ENCODE measurements at places on chromosomes 2 and 18.

DNA sequence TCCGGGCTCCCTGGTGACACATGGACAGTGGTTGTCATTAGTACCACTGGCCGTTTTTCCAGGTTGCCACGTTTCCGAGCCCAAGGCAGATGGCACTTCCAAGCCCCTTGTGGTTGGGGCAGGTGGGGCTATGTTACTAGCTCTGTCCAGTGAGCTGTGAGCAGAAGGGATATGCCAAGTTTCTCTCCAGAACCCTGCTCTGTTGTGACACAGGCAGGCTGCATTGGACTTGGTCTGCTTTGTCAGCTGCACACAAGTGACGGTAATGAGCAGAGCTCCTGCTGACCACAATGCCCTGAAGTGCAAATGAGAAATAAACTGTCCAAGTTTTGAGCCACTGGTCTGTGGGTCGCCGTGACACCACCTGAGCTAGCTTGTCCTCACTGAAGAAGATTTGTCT lies 118.8 kb downstream of the GYPC start:
- no peak for DNase-seq

DNA sequence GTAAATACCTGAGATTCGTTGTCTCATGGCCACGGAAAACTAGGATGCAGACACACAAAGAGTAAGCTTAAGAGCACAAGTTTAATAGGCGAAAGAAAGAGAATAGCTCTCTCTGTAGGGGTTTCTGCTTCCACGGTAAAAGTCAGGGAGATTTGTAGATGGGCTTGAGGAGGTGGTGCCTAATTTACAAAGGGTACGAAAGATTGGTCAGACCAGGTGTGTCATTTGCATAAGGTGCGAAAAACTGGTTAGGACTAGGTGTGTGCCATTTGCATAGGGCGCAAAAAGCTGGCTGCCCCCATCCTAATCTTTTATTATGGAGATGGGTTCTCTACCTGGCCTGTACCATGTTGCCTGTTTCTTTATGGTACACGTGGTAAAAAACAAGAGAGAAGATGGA lies 170.5 kb upstream of the DOK6 start:
- no peak for DNase-seq

DNA sequence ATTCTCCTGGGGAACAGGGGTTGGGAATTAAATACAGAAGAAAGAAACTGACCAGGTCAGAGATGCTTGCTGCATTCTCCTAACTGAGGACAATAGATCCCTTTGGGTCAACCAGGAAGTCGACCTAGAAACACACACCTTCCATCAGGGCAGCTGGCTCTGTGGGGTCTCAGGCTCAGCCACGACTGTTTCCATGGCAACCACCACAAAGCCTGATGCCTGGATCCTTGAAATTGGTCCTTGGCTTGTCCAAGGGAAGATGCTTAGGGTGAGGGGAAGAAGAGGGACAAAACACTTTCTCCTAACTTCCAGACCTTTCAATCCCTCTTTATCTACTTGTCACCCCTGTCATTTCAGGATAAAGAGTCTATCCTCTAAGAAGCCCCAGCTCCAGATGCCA lies 194.4 kb downstream of the ALK start:
- no peak for DNase-seq

GRCh38 chr18:54261894-54262293 lies 7.4 kb upstream of the POLI start:
- no peak for DNase-seq

DNA sequence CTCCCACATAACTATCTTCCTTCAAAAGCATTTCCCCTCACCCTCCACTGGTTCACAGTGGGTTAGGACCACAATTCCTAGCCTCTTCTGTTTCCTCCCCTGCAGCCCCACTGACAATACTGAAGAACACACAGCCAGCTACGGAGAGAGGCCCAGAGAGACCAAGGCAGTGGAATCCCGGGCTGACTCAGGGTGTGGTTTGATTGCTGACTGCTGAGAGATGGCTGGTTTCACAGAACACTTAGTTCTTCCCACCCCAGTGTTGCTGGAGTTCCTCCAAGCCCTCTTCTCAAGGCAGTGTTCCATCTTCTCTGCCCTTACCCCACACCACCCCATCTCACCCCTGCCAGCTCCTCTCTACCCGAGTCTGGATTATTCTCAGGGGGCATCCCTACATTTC lies 43.3 kb upstream of the ZFP36L2 start:
- no peak for DNase-seq

- no peak for DNase-seq
Measured at GRCh38 chr18:13006531-13007247, 15.5 kb downstream of the CEP192 start.

GRCh38 chr2:190031969-190032618 lies 30.4 kb downstream of the MSTN start:
- no peak for DNase-seq

GRCh38 chr2:60573251-60573650 lies 19.8 kb upstream of the BCL11A start:
- no peak for DNase-seq

DNA sequence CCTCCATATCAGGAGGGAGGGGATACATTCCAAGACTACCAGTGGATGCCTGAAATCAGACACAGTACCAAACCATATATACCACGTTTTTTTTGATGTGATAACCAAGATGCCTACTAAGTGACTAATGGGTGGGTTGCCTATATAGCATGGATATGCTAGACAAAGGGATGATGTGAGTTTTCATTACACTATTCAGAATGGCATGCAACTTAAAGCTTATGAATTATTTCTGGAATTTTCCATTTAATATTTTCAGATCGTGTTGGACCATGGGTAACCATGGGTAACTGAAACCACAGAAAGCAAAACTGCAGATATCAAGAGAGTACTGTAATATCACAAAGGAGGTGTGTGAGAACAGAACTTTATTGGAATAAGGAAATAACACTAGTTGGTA lies 39.6 kb upstream of the CRACDL start:
- no peak for DNase-seq

DNA sequence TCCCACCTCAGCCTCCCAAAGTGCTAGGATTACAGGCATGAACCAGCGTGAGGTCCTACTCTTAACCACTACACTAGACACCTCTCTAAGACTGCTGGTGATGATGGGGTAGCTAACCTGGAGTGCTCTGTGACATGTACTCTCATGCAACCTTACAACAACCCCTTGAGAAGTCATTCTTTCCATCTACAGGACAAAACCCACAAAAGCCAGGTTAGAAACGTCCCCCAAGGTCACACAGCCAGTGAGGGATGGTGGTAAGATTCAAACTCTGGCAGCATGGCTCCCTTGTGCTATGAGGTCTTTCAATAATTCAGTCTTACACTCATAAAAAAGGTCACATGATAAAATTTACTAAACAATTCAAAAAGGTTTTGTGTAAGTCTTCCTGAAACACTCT lies 94.8 kb upstream of the SERTAD2 start:
- no peak for DNase-seq

DNA sequence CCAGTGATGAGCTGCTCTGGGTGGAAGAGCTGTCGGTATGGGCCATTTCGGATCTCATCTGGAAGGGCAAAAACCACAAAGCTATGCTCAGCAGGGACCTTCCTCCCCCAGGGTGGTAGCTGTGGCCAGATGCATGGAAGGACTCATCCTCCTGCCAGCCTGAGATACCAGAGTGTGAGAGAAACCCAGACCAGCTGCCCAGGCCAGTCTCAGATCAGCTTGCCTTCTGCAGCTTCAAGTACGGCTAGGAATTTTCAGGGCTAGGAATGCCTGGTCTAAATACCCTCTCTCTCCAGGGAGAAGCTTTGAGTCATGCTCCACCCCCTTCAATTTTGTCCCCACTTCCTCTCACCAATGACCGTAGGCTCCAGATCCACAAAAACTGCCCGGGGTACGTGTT lies 1.4 kb upstream of the TUBA4B start:
- DNase-seq: no peak
